NCI-H1436 treated with DMSO at 0.1 percent for 48 hours (cell line): ENCODE measurements at places on chromosomes 5 and 9.

- no peak for DNase-seq
Observed at GRCh38 chr5:39082995-39083394, 8.8 kb upstream of the RICTOR start.

DNA sequence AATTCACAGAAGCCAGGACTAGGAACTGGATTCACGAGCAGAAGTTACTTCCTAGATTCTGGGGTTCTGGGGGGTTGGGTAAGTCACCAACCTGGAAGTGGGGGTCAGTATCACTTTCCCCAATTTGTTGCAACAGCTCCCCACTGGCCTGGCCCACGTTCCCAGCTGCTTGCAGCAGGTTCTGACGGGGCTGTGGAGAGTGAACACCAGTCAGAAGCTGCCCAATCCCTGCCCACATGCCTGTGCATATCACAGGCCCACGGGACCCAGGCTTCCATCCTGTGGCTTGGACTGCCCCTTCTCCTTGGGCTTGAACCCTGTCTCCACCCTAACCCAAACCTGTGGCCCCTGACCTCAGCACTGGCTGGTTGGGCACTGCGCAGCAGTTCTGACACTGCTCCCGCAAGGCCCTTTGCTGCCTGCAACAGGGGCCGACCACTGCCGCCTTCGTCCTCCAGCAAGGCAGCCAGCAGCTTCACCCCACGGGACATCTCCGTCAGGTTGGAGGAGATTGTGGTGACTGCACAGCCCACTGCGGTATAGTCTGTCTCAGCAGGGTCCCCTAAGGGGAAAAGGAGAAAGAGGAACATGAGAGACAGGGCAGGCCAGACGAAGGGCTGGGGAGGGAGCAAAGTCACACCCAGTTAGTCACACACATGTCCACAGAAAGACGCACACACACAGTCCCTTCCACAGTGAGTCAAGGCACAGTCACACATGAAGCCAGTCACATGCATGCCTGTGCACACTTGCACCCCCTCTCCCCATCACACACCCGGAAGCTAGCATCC, 13.1 kb downstream of the TLN1 start:
- DNase-seq = no peak

GRCh38 chr5:119452060-119452372, 281 bp upstream of the HSD17B4 start:
- no peak for DNase-seq

DNA sequence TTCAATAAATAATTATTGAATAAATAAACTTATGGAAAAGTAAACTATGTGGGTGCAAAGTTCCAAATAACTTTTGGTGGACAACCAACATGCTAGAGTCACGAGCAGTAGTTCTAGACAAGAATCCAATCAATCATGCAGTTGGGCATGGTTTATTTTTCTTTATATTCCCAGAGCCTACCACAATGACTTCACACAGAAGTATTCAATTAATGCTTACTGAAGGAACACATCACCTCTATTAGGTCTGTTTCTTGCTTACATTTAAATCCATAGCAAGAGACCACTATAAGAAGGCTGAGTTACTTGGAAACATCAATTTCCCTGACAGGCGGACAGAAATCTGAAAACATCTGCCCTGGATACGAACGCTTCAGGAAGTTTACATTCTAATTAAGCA, 214.2 kb downstream of the TMEM232 start:
- no peak for DNase-seq

DNA sequence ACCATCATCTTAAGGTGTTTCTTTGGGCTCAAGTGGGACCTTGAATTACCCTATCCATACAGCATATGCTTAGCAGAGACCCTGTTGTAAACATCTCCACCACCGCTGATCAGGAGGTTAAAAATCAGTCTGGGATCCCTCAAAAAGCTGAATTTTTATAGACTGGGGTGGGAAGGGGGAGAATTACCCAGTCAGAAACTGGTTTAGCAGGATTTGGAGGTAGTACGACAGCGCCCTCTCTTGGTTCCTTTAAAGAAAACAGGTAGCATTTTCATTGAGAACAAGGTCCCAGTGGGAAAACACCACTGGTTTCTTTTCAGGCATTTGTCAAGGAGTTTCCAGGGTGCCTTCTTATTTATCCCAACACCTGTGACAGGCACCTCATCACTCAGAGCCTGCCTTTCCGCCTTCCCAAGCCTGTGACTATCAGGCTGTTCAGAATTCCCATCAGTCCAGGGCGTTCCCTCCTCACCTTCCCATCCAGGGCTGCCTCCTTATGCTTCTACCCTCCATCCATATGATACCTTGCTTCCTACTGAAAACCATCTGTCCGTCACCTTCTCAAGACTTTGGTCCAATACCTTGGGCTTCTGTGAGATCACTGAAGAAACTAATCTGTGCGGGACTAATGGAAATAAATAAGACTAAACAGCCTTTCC, 203.8 kb upstream of the RAI14 start:
- DNase-seq = no peak

DNA sequence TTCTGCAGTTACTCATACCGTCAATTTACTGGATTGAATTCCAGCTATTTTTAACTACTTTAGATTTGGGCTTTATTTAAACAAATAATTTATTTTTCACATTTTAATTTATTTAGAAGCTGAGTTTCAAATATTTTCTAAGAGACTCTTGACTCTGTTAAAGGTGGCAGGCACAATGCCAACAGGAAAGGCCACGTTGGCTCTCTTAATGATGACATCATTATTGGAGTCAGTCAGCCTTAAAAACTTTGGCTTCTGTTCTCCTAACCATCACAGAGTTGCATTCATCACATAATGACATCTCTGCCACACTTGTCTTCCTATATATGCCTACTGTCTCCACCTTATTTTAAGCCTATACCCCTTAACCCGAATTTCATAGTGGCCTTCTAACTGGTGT, 172.3 kb upstream of the PLPPR1 start:
- no peak for DNase-seq

DNA sequence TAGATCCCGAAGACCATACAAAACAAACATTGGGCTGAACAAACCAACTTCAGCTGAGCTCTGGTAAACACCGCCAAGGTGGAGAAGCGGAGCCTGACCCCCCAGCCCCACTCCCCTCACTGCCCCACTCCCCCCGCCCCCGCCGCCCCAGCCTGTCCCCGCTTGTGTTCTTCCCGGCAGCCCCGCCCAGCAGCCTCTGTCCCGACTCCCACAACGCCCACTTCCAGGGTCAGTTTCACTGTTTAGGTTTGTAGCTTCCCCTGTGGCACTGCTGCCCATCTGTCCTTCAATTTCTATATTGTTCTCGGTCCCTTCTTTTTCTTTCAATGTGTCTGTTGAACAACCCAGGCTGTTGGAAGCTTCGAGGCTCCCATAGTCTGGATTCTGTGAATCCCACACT, 112.0 kb upstream of the CACNA1B start:
- DNase-seq = no peak

DNA sequence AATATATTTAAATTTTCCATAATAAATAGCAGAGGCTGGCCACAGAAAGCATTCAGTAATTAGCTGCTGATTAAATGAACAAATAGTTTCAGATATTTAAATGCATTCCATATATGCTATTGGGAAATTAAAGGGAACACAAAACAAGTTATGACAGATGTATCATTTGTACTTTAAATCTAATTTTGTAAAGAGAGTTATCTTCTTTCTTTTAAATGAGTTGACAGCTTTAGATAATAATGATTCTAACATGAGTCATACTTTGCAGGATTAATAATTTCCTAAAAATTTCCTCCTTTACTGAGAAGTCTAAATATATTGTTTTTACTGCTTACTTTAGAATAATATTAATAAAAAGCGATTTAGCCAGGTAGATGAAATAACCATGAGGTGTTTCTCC, 320.1 kb downstream of the ADAMTS6 start:
- DNase-seq = no peak

DNA sequence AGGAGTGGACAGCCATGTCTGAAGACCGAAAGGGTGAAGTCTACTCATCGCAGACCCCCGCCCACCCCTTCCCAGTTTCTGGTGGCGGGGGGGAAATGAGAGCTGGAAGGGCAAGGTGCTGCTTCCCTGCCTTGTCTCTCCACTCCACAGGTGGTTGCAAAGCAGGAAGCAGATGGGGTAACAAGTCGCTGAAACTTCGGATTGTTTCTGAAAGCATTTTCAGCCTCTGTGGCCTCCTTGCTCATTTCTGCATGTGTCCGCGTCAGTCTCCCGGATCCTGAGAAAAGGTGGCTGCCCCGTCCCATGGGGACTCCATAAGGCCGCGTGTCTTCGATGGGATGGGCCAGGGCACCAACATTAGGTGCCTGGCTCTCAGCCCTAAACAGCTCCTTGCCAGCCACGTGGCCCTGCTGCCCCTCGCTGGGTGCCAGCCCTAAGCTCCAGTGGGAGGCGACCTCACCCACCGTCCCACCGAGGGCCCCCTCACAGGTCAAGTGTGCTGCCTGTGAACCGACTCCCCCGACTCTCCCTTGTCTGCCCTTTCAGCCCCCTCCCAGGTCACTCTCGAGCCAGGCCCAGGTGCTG, 971 bp downstream of the PHYKPL start:
- DNase-seq = no peak

DNA sequence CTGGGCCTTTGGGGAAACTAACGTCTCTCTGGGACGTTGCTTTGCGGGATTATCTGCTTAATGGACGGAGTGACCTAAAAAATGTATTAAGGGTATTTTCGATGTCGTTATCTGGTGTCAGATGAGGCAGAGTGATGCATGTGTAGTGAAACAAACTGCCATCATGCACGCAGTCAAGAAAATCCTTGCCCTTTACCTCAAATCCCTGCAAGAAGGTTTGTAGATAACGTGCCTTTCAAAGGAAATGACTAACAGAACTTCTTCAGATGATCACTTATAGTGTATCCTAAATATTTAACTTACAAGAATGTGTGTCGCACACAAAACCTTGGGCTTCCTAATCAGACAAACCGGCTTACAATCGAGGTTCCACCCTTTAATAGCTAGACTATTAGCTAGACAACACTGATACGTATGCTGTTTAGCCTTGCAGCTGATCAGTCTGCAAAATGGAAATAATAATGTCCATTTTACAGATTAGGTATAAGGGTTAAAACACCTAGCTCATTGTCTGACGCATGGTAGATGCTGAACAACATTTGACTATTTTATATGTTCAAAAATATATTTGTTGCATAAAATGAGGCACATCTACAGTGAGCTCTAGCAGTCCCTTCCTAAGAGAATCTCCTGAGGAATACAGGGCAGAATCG, 541 bp upstream of the TBCA start:
- no peak for DNase-seq

GRCh38 chr5:166074582-166075481, 2216.6 kb upstream of the WWC1 start:
- DNase-seq = no peak

DNA sequence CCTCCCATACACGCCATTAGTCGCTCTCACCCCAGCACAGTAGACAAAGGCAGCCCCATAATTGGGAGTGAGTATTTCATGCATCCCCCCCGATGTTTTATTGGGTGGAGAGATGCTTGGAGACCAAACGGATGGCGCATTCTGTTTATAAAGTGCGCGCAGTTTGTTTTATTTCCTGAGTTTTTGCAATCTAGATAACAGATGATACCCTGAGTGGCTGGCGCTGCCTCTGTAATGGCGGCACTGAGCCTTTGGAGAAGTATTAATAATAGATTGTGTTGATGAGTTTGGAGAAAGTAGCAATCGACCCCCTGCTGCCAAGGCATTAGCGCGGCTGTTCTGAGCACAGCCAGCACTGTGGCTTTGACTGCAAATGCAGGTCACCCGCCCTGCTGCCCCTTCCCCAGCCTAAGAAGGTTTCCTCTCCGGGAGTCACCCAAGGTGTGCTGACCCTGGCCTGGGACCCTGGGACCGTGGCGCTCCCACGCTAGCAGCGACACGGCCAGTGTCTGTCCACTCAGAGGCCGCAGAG, 74.3 kb downstream of the LMX1B start:
- no peak for DNase-seq

- DNase-seq = no peak
Observed at GRCh38 chr9:87517732-87518131, 20.1 kb downstream of the DAPK1 start.

DNA sequence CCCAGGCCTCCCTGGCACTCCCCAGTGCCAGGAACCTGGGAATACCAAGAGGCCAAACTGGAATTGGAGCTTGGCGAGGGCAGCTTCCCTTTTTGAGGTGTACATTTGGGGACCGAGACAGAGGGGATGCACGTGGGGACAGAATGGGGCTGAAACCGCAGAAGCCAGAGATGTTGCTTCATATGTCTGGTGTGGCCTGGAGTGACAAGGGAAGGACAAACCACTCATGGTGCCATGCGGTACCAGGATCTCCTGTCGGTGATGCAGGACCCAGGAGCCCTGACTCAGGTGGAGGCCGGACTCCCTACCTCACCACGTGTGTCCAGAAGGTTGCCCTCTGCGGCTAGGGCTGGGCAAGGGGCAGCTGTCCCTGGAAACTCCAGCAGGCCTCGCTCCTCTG, 4.0 kb upstream of the CSF2 start:
- DNase-seq = no peak

DNA sequence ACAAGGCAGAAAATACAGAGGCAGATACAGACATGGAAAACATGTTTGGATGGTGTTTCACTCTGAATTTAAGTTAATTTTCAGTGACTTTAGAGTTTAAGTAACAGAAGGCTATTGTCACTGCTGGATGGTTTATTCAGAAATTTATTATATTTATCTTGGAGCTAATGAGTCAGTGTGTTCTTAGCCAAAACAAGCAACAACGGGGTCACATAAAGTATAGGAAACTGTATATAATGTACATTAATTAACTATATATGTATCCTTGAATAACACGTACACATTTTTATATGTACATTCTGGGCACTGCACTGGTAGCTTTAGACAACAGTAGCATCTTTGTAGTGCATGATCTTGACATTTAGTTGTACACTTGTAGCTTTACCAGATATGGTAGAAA, 30.7 kb downstream of the CYLC2 start:
- DNase-seq = no peak

DNA sequence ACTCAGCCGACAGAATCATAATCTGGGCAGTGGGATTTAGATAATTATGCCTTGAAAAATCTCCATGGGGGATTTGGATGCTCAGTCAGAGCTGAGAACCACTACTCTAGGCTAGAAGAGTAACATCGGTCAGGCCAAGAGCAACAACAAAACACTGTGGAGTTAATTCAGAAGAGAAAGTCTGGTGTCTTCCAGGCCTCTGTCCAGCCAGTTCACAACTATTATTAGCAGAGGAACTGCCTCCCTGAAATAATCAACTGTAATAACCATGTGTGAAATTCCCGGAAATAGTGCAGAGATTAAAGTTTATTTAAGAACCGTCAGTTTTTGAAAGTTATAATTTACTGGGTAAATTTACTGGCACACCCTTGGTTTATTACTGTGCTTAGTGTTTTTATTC, 8.2 kb upstream of the MARCHF3 start:
- DNase-seq = no peak
